Activated CD4-positive, alpha-beta memory T cell treated with anti-CD3 and anti-CD28 coated beads, Interleukin-2, amount 10 ng/mL, durations not matched to agents 7 days and 5 days (primary cell): ENCODE measurements at places on chromosomes 5 and 9. TPM values are rescaled to one million over a fixed set of nuclear protein-coding genes. Genes with fewer than 3 reads are reported as not detected.

- no peak for DNase-seq
Measured at GRCh38 chr9:80890124-80890523, 799.2 kb downstream of the TLE1 start.

- no peak for DNase-seq
Measured at GRCh38 chr5:1464096-1464446, 18.8 kb upstream of the SLC6A3 start.

DNA sequence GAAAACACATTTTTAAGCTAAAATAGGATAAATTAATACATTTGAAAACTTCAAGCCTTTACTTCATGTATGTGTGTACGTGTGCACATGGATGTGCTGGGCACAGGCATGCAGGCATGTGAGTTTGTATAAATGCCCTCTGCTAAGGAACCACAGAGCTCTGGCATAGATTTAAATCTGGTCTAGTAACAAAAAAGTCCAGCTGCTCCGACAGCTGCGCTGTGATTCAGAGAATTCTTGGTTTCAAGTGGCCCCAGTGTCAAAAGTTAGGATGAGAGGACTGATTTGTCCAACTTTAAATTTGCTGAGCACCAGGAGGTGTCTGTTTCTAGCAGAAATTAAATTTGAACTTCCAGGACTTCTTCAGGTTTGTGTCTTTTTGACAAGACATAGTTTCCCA lies 203.7 kb upstream of the TUT7 start:
- no peak for DNase-seq

- DNase-seq, result no peak
Measured at GRCh38 chr5:133145436-133146170, 93.8 kb downstream of the HSPA4 start.

GRCh38 chr5:118095115-118095514 lies 893.2 kb downstream of the DTWD2 start:
- DNase-seq, result no peak

- no peak for DNase-seq
Measured at GRCh38 chr5:158953929-158954534, 145.7 kb downstream of the EBF1 start.

PDZD2 gene
- total RNA-seq, result not detected
